Glutamatergic neuron (in vitro differentiated cells): ENCODE measurements at places on chromosomes 12 and 14.

GRCh38 chr12:101616027-101616494, 21.3 kb downstream of the MYBPC1 start:
- no peak overlapping the region for H3K27ac ChIP-seq
- no peaks in the 10 kb centered on the region for H3K4me1 ChIP-seq
- no peak overlapping the region for H3K4me3 ChIP-seq
- no peak for DNase-seq
- no peaks in the 10 kb centered on the region for H3K36me3 ChIP-seq

GRCh38 chr12:107491856-107492255, 193.7 kb upstream of the PWP1 start:
- no peak for DNase-seq
- H3K36me3 ChIP-seq, result no peaks in the 10 kb centered on the region
- H3K27ac ChIP-seq, result no peak overlapping the region

GRCh38 chr14:90424075-90424474, 27.2 kb downstream of the CALM1 start:
- peaks cover 6% of the 10 kb centered on the region for H3K27me3 ChIP-seq
- H3K27ac ChIP-seq, result no peak overlapping the region
- H3K4me1 ChIP-seq, result peaks cover 22% of the 10 kb centered on the region
- no peak overlapping the region for H3K4me3 ChIP-seq
- peaks cover 5% of the 10 kb centered on the region for H3K36me3 ChIP-seq

DNA sequence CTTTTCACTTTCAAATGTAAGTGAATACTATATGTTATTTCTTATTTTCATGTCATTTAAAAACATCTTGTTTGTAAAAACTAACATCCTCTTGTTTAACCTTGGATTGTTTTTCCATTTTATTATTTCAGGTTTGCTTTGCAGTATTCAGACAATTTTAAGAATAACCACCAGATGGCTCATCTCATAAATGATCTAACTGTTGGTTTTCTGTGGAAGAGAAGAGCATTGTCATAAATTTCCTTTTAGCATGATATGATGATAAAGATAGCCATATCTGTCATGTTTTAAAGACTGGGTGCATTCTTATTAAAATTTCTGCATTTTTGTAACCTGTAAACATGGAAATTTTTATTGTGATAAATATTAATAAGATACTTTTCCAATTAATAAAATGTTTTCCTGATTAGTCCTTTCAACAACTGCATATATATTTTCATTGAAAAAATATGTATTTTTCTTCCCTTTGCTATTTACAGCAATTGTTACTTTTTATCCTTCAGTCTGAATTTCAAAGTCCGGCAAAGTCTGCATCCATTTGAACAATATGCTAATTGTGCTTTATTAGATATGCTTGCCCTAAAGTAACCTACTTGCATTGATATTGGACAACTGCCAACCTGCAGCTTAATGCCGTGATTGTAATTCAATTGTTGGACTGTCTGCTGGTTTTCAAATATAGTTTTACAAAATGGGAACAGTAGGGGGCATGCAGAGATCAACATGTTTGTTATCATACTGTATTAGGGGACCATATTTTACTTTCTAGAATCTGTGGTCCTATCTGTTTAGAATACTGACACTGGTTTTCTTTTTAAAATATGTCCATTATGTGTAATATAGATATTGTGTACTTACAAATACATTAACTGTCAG, 163.4 kb downstream of the GARIN6 start:
- H3K36me3 ChIP-seq, result no peaks in the 10 kb centered on the region
- no peaks in the 10 kb centered on the region for H3K27me3 ChIP-seq
- peaks cover 3% of the 10 kb centered on the region for H3K4me1 ChIP-seq
- DNase-seq, result no peak
- no peak overlapping the region for H3K4me3 ChIP-seq

DNA sequence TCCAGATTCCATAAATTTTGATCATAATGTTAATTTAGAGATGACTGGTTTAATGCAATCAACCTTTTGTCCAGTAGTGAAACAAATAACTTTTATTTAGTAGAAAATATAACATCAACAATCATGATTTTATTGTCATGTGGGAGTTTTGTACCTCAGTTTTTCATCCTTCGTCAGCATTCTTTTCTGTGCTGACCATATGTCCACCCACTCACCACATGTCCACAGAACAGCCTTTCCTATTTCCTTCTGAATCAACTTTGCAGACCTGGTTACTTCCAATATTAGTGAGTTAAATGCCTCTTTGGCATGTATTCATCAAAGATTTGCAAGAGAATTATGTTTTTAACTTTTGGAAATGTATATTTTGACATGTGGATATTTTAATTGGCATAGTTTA, 36.8 kb upstream of the CNTN1 start:
- H3K36me3 ChIP-seq, result no peaks in the 10 kb centered on the region
- no peaks in the 10 kb centered on the region for H3K4me1 ChIP-seq
- no peak overlapping the region for H3K27ac ChIP-seq
- DNase-seq, result no peak
- H3K27me3 ChIP-seq, result no peaks in the 10 kb centered on the region

- H3K27ac ChIP-seq, result no peak overlapping the region
- no peaks in the 10 kb centered on the region for H3K4me1 ChIP-seq
- H3K36me3 ChIP-seq, result no peaks in the 10 kb centered on the region
- no peak for DNase-seq
Measured at GRCh38 chr14:33922125-33922524, 28.7 kb downstream of the EGLN3 start.

GRCh38 chr12:61290473-61290872, 969.7 kb upstream of the USP15 start:
- H3K36me3 ChIP-seq, result peaks cover 10% of the 10 kb centered on the region
- no peak for DNase-seq
- H3K27me3 ChIP-seq, result no peaks in the 10 kb centered on the region
- no peaks in the 10 kb centered on the region for H3K4me1 ChIP-seq
- H3K4me3 ChIP-seq, result no peak overlapping the region

DNA sequence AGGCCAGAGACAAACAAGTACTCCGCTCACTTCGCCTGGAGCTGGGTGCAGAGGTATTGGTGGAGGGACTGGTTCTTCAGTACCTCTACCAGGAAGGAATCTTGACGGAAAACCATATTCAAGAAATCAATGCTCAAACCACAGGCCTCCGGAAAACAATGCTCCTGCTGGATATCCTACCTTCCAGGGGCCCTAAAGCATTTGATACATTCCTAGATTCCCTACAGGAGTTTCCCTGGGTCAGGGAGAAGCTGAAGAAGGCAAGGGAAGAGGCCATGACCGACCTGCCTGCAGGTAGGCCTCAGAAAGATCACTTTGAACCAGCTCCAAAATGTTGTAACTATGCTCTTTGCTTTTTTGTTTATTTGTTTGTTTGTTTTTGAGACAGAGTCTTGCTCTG, 1.6 kb downstream of the CRADD start:
- H3K4me3 ChIP-seq, result peak overlapping the region; percentile 92
- peaks cover 33% of the 10 kb centered on the region for H3K4me1 ChIP-seq
- no peak for DNase-seq
